ENCODE measurements at places on chromosomes 11 and 22.
A peak's percentile ranks its signal among the peaks of the same experiment; 100 is the strongest.

GRCh38 chr11:72740060-72740424, 12.2 kb downstream of the ARAP1 start:
- no peak for DNase-seq

- no peak for DNase-seq
These were observed 118.7 kb downstream of the KCNC1 start for GRCh38 chr11:17853280-17853679.

- no peak for DNase-seq
These were observed 18.7 kb downstream of the PAX6 start for GRCh38 chr11:31792456-31792855.

DNA sequence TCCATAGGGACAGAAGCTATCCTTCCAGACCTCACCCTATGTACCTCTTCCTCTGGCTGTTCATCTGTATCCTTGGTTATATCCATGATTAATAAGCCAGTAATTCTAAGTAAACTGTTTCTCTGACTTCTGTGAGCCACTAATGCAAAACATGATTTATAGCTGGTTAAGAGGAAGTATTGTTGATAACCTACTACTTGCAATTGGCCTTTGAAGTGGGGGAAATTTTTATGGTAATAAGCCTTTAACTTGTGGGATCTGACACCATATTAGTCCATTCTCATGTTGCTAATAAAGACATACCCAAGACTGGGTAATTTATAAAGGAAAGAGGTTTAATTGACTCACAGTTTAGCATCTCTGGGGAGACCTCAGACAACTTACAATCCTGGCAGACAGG, 21.9 kb downstream of the CASP12 start:
- DNase-seq: no peak

DNA sequence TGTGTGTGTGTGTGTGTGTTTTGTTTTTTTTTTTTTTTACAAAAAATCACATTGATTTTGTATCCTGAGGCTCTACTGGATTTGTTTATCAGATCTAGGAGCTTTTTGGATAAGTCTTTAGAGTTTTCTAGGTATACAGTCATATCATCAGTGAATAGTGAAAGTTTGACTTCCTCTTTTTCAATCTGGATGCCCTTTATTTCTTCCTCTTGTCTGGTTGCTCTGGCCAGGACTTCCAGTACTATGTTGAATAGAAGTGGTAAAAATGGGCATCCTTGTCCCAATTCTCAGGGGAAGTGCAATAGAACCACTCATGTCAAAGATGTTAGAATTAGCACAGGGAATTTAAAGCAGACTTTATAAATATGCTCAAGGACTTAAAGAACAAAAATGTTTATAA, 32.6 kb upstream of the PRDM11 start:
- DNase-seq: no peak

DNA sequence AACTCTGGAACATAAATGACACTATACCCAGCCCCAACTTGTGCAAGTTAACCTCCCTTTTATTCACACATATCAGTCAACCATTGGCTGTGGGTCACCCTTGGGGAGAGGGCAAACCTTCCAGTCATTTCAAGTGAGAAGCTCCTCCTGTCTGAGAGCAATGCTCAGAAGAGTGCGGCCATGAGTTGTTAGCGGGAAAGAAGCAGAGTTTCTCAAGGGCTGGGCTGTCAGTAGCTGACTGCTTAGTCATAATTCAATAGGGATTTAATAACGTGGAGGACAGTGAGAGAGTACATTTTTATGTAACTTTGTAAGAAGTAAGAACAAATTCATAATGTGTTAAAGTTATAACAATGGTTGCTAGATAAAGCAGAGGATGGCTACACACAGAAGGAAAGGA, 5.1 kb downstream of the PATE2 start:
- no peak for DNase-seq

GRCh38 chr11:109970516-109971183, 122.5 kb upstream of the ZC3H12C start:
- no peak for DNase-seq

GRCh38 chr11:6574816-6575715, 28.4 kb downstream of the RRP8 start:
- DNase-seq: no peak

- DNase-seq: no peak
These were observed 2.1 kb upstream of the GSTP1 start for GRCh38 chr11:67581469-67581868.

- no peak for DNase-seq
These were observed 11.9 kb downstream of the CRTAM start for GRCh38 chr11:122850076-122850631.

DNA sequence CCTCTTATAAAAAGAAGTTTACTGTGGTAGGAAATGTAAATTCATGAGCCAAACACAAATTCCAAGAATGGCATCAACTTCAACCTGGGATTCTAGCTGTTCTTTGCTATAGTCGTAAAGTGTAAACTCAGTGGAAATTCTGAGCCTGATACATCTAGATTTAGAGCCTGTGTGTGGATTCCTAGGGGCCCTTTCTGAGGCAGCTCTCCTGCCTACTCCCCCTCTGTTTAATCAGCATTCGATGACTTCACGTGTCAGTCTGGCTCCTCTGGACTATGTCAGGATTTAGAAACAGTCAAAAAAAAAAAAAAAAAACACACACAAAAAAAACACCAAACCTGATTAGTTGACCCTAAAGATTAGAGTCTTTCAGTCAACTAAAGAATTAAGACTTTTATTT, 93.1 kb upstream of the SC5D start:
- no peak for DNase-seq

DNA sequence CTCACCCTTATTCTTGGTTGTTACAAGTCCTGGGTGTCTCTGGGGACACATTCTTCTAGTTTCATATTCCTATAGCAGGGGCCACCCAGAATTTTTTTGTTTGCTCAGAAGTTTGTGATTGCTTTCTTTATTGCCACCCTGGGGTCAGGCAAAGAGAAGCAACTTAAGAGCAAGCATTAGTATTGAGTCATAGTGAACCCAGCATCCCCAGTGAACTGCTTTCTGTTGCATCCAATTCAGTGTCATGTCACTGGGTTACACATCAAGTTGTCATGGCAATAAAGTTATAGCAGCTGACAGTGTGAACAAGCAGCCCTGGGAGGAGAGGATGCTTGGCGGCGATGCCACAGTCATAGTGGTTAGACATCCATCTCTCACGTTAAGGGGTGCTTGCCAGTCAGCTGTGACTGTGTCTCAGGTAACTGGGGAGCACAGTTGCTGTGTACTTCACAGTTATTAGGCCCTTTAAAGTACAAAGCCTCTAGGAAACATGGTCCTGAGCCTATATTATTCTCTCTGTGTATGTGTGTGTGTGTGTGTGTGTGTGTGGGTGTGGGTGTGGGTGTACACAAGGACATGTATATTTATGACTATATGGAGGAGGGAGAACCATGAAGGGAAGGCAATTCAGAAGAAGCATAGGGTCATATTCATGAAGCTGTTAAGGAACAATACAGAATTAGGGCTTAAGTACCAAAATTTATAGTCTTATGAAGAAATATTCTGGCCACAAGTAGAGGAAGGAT, 52.5 kb downstream of the TRIM44 start:
- no peak for DNase-seq

- no peak for DNase-seq
These were observed 562 bp downstream of the ZBED4 start for GRCh38 chr22:49853981-49854831.

- no peak for DNase-seq
These were observed 13.9 kb upstream of the B3GAT1 start for GRCh38 chr11:134425816-134426536.

GRCh38 chr22:39144101-39144767, 8.2 kb downstream of the CBX7 start:
- no peak for DNase-seq

DNA sequence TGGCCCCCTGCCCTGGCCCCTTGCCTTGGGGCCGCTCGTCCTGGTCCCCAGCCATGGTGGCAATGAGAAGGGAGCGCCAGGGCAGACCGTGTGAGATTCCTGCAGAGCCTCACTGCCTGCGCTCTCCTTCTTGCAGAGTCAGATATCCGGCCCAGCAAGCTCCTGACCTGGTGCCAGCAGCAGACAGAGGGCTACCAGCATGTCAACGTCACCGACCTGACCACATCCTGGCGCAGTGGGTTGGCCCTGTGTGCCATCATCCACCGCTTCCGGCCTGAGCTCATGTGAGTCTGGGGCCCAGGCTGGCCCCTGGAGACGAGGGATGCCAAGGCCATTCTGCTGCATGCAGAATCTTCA, 114.1 kb downstream of the MICAL2 start:
- DNase-seq: no peak

DNA sequence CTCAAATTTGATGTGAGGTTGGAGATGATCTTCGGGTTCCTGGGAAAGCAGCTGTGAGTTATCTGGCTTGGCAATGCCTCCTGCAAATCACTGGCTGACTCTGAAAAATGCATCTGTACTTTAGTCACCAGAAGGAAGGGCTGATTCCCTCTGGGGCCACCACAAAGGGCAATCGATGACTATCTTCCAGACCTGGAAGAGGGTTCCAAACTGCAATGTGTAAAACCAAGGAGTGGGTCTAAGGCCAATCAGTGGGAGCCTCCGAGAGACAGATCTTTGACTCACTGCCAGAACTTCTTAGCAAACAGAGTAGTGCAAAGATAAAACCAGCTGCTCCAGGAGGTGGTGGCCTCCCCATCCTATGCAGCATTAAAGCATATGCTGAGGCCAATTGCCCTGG, 29.1 kb upstream of the PAK1 start:
- DNase-seq: peak; percentile 16

DNA sequence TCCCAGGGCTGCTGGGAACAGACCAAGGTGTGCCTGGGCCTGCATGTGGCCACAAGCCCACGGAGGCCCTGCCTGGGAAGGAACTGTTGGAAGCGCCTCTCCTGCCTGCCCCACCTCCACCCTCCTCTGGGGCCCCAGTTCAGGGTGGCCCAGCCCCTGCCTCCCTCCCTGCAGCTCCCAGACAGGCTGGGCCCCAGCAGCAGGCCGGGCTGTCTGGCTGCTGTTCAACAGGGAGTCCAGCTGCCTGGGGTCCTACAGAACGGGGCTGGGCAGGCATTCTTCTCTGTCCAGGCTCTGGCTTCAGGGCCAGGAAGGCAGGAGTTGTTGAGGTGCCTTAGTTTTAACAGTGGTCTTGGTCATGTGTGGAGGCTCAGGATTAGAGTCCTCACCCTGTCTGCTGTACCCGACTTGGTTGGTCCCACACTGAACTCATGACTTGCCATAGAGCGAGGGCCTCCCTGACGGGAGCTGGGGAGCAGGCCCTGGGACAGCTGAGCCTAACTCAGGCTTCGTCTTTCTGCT, 11.8 kb downstream of the PRDM11 start:
- DNase-seq: no peak

DNA sequence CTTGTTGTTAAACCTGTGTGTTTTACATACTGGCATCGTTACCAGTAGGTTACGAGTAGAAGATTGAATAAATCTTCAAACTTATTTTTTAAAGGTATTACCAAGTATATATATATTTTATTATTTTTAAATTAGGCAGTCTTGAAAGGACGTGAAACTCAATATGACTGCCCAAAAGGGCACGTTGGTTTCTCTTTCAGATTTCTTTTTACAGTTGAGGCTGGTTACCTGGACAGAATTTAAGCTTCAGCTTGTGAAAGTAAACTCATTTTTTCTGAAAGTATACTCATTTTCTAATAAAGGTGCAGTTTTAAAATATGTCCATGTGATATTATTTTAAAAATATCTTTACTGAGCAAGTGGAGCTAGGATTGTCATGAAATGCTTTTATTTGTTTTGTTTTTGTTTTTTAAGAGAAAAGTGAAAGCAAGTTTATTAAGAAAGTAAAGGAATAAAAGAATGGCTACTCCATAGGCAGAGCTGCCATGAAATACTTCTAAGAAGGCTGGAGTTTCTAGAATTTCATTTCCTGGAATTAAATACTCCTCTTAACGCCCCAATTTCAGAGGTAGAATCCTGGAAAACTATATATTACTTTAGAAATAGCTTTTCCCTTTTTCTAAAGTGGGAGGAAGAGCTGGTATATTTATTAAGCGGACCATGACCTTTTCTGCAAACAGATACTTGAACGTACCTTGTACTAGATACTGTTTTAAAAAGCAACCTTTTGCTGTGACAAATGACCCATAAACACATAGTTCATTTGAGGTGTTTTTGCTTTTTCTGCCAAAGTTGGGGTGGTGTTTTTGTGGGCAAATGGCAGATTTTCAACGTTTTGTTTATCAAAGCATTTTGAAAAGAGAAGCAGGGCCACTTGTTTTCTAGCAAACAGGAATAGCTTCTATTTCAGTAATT, 1.9 kb downstream of the FBXO7 start:
- no peak for DNase-seq

DNA sequence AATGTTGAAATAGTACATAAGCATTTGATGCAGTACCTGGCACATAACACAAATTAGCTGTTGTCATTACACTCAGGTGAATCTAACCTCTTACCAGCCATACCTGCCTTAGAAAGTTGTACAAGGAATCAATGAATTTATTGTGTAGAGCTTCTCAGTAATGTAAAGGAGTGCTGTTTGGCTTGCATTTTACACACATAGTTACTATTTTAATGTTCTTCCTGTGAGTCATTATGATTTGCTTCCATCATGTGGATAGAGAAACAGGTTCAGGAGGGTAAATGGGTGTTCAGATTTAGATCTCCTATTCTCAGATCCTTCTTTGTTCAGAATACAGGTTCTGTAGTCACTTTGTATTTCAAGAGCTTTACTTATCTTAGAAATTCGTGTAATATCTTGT, 27.6 kb upstream of the RCE1 start:
- DNase-seq: no peak

DNA sequence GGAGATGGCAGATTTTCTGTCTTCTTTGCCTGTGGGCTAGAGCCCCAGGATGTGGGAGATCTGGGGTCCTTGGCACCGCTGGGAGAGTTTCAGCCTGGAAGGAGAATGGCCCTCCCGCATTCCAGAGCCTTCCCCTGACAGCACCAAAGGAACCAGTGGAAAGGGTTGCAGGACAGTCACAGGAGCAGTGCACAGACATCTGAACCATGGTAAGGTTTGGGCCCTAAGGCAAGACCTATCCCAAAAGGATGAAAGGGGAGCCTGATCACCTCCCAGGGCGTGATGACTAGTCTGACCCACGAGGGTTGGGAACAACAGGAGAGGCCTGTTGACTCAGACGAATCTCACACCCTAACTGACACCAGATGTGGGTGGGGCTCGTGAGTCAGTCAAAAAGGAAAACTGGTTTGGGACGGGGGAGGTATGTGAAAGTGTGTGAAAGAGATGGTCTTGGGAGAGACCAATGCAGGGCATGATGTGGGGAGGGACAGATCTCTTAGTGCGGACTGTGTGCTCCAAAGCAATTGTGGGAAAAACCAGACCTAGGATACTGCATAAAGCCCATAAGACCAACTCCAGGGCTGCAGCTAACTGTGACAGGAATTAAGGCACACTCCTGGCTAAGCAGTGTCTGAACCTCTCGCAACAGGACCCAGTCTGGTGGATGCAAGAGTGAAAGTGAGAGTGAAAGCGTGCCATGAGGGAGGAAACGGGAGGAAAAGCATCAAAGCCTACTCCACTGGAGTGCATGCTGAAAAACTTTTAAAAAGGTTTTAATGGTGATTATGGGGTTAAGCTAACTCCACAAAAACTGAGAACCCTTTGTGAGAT, 39.1 kb upstream of the GLYAT start:
- no peak for DNase-seq

DNA sequence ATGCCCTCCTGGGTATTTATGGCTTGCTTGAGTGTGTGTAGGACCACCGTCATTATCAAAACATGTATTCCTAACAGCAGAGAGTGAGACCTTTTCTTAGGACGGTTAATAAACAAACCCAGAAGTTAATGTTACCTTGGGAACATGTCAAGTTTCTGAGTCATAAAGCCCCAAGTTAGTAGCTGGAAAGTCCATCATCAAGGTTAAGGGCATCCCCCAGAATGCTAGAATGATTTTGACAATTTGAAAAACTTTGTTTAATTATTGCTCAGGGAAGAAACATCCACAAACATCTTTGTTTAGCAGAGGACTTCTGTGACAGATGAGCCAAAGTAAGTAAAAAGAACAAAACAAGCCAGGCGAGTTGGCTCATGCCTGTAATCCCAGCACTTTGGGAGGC, 20.0 kb downstream of the CAVIN3 start:
- no peak for DNase-seq
